CD4-positive, alpha-beta T cell treated with Interleukin-15 for 1 hour (primary cell): ENCODE measurements at places on chromosomes 7 and 10.

DNA sequence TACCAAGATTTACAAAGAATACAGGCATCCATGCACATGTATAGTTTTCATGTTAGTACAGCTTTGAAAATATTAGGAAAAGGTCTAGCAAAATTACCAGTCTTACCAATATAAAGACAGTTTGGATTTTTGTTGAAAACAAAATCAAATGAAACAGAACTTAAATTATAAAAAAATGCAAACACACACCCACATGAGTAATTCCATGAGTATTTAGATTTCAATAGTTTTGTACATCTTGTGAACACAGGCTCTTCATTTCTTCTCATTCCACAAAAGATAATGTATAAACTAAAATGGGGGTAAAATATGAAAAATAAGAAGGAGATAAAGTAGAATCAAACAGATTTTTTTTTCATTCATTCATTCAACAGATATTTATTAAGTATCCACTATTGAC, 682.2 kb upstream of the ANKRD30A start:
- DNase-seq, result no peak

DNA sequence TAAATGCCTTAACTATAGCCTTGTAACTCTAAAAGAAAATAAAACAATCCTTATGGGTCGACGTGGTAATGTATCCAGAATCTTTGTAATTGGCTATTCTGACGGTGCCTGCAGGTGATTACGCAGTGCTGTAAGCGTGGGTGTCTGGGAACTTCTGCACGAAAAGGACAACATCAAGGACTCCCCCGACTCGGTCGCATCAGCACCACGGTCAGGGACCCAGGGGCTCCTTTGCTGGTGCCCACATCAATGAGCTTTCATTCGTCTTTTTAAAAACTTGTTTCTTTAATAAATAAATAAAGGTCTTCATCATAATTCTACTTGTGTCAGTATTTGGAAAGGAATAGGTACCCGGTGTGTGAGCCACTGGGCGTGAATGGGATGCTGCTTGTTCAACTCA, 13.2 kb downstream of the MKI67 start:
- DNase-seq, result no peak

GRCh38 chr7:115096262-115096661, 174.4 kb downstream of the MDFIC start:
- DNase-seq, result no peak

DNA sequence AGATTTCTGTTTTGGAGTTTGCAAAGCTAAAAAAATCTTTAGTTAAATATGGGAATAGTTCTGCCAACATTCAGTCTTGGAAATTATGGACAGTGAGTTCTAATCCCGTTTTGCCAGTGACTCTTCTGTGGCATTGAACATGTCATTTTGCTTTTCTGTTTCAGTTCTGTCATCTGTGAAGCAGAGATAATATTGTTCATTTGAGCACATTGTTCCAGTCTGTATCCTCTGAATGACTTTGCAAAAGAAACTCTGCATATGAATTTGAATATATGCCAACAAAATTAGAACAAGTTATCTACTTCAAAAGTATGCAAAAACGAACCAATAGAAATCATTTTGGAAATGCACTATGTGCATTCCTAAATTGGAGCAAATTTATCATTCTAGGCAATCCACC, 746.0 kb upstream of the POT1 start:
- no peak for DNase-seq

DNA sequence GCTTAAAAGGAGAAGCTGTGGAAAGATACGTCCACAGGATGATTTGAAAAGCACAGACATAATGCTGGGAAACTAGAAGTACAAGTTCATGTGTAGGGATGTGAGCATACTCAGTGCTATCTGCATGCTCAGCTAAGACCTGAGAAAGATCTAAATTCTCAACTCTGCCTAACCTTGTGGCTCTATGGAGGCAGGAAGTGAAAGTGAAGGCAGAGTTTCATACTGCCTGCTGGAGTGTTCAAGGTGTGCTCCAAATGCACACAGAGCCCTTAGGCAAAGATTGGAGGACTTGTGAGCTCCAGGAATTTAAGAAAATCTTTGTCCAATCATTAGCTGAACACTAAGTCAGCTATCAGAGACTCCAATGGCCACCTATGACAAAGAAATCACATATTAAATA, 190.9 kb downstream of the RNLS start:
- DNase-seq, result no peak

- no peak for DNase-seq
These were observed 477.5 kb upstream of the SEMA3D start for GRCh38 chr7:85664341-85664740.
